Hematopoietic multipotent progenitor cell treated with erythropoietin and hydrocortisone succinate and interleukin-3 and kit ligand, for 4 days (in vitro differentiated cells): ENCODE measurements at places on chromosomes 2 and 18.

DNA sequence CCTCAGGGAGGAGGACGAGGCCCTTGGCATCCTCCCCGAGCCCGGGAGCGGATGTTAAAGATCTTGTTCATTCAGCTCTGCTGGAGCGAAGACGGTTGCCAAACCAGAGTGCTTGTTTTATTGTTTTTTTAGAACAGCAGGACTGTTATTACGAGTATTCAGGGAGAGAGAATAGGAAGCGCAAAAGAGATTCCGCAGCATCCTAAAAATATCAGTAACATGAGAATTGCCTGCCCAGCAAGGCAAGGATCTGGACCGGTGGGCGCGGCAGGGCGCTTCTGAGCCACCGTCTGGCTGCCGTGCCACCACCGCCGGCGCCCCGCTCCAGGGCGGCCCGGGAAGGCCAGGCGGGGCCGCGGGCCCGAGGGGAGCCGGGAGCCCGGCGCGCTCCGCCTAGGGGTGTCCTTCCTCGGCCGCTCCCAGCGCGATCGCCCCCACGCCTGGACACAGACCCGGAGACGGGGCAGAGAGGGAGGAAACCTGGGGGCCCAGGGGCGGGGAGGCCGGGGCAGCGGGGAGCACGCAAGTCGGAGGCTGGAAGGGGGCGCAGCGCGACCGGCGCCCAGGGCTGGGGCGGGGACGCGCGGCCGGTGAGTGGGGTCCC is 843 bp downstream of the CYS1 start:
- DNase-seq: no peak

- no peak for DNase-seq
Measured at GRCh38 chr18:33733376-33733775, 155.4 kb downstream of the ASXL3 start.

DNA sequence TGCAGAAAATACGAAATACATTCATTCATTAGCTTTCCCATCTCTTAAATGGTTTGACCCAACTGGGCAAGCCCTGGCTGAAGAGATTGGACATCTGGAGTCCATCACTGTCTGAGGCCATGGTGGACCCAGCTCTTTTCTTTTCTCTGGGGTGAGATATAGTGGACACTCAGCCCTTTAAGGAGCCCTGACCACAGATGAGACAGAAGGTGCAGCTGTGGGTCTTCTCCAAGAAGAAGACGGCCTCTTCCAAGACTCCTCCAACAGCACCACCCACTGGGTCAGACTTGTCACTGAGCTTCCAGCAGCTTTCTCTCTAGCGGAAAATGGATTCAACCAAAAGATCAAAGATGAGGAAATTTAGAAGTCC is 27.2 kb downstream of the TWIST2 start:
- DNase-seq: no peak

DNA sequence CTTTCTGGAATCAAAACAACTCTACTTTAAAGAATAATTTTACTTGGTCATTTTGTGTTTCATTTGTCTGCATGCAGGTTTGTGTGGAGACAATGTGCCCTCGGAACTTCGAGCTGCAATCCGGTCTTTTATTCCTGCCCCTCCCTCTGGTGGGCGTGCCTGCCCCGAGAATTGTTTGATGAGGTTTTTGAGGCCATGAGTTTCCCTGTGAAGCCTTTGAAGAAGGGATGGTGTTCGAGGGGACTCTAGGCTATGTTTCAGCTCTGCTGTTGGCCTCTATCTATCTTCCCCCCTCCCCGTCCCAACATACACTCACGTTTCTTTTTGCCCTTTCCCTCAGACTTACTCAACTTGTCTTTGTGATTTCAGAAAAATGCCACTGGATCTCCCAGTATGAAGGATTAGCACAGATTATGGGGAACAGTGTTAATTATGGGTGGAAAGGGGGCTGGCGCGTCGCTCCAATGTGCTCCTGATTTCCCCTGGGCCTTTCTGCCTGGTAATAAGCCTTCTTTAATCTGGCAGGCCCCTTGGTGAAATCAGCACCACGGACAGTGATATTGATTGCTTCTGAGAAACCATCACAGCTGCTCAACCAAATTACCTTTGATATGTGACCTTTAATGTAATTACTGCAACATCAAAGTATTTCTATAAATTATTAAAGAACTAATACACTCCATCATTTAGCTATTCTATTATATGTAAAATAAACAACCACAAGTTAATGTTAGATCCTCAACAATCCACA is 82.2 kb downstream of the CELF4 start:
- peak; percentile 66 for DNase-seq

DNA sequence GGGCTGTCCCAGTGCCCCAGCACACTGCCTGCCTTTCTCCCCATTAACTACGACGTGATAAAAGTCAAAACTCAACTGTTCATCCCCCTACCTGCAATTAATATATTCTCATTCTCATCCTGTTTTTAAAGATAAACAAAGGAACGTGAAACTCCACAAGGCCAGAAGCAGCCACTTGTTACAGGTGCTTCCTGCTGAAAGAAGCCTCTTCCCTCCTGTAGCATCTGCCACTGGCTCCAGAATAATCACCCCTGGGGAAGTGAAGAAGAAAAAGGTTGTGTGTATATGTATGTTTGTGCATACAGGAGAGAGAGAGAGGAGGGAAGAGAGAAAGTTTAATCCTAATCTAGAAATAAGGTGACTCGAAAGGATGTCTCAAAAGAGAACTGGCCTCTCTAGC is 27.1 kb downstream of the KIAA2012 start:
- no peak for DNase-seq

GRCh38 chr2:35454966-35455638 is 900.5 kb upstream of the CRIM1 start:
- DNase-seq: no peak

DNA sequence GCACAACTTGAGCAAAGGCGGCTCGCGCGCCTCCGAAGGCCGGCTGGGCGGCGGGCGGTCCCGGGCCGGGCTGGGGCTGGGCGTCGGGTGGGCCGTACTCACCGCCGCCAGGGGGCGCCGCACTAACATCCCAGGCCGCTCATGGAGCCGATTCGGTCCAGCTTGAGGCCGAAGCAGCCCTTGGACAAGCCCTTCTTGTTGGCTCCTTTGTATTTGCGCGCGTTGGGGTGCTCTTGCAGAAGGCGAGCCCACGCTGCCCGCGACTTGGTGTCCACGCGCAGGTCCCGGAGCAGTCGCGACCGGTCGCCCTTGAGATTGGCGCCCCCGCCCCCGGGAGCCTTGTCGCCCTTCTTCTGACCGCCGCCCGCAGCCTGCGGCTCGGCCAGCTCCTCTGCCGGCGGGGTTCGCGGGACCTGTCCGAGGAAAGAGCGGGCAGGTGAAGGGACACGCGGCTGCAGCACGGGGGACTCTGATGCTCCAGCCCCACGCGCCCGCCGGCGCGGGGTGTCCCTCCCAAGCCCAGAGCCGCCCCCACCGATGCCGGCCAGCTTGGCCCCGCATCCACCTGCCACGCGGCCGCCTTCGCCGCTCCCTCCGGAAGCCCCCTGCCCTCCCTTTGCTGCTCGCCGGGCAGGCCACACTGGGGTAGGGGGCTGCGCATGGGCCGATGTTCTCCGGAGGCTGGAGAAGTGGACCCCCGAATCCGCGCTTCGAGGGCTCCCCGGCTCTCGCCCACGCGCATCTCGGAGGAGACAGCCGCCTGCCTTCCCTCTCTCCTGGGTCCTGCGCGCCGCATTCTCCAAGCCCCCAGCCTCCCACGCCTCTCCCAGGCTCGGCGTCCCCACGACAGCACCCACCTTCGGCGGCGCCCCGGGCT is 655 bp downstream of the NPPC start:
- peak; percentile 87 for DNase-seq

GRCh38 chr2:148877403-148877740 is 2.3 kb downstream of the KIF5C start:
- DNase-seq: peak; percentile 43

DNA sequence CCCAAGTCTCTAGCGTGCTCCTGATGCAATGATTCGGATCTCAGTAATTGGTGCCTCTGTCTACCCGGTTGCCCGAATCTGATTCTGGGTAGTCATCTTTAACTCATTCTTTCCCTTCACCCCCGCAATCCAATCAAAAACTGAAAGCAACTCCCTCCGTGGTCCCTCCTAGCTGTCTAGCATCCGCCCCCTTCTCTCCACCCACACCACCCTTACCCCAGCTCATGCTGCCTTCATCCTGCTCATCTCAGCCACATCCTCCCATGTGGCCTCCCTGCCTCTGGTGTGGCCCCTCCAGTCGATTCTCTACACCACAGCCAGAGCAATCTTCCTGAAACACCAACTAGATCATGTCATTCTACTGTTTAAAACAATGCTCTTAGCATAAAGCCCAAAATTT is 62.3 kb downstream of the TTC32 start:
- DNase-seq: no peak

DNA sequence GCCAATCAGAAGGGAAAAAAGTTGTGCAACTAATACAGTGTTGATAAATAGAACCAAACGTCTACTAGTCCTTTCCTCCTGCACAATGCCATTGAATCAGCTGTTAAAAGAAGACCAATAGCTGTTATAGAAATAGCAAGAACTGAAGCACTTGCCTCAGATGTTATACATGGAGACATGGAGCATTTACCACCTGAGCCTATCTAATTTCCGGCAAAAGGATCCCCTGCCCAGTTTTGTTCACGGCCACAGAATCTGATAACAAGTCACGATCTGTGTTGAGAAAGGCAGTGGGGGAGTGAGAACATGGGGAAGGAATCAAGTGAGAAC is 285.4 kb downstream of the ZEB2 start:
- peak; percentile 73 for DNase-seq

DNA sequence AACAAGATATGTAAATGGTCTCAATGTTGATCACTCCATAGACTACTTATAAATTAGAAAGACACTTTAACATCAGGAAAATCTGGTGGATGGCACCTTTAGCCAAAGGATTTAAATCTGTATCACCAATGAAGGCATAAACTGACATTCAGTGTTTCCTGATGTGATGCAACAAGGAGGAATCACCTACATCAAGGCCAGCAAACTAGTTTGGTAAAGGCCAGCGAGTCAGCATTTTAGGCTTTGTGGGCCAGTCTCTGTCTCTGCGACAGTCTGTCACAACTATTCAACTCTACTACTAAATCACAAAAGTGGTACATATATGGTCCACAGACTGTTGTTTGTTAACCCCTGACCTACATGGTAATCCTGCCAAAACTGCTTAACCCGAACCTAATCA is 33.3 kb downstream of the C2orf76 start:
- DNase-seq: peak; percentile 45

GRCh38 chr2:15622614-15623480 is 31.2 kb downstream of the DDX1 start:
- DNase-seq: no peak

DNA sequence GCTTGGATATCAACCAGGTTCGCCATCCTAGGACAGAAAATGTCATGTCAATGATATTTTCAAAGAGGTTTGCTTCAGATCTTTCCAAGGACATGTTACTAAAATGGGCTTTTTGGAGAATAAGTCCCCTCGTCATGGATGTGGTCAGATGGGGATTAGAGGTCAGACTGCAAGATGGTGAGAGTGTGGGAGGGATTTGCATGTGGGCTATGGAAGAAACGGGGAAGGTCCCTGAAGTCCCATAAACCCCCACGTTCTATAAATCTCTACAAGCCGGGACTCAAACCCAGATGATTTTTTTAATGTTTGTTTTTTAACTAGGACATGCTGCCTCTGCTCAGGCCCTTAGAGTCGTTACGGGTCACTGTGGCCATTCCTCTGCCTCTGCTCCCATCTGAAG is 37.7 kb upstream of the IGFBP5 start:
- DNase-seq: no peak

- peak; percentile 72 for DNase-seq
Measured at GRCh38 chr2:26018184-26019055, 15.5 kb upstream of the RAB10 start.

DNA sequence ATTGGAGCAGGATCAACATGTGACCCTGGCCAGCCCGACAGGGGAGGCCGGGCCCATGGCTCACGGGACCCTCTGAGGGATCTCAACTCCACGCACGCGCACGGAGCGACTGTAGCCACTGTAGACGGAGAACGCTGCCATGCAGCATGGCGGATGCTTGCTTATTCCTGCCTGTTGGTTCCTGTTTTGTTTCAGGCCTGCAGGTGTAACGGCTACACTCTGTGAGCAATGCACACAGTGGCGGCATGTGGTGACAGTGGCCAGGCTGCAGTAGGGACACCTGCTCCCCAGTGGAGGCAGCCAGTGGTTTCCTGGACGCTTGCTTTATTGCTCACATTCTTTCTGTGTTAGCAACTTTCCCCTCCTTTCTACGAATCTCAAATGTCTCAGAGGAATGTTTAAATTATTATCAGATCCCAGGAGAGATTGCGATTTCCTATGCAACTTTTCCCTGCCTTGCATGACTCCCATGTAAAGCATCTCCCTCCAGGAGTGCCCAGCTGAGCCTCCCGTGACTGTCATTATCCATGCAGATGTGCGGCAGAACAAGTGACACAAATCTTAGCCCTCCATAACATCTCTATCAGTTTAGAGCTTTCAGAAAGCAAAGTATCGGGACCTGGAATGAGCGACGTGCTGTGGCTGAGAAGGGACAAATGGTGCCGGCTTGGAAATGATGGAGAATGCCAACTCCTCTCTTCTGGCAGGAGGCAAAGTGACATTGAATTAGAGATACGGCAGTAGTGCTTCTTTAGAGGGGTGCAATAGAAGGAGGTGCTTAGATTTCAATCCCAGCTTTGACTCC is 209.7 kb downstream of the ASB1 start:
- DNase-seq: no peak

- DNase-seq: no peak
Measured at GRCh38 chr2:239283961-239284795, 116.6 kb downstream of the HDAC4 start.

- peak; percentile 55 for DNase-seq
Measured at GRCh38 chr2:144377914-144378313, 142.0 kb downstream of the ZEB2 start.

DNA sequence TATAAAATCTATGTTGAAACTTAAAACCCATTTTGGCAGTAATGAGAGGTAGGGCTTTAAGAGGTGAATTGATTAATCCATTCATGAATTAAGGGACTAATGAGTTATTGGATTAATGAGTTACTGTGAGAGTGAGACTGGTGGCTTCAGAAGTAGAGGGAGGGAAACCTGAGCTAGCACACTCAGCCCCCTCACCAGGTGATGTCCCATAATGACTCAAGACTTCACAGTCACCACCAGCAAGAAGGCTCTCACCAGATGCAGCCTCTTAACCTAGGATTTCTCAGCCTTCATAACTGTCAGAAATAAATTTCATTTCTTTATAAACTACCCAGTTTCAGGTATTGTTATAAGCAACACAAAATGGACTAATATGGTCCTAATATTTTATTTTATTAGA is 621.7 kb upstream of the ACVR2A start:
- no peak for DNase-seq

GRCh38 chr2:133240491-133241223 is 327.6 kb downstream of the NCKAP5 start:
- no peak for DNase-seq
